ENCODE measurements at places on chromosomes 7 and 10.

GRCh38 chr10:12448729-12449391 is 99.5 kb downstream of the CAMK1D start:
- no peak for DNase-seq

GRCh38 chr7:5598769-5599371 is 175.2 kb upstream of the TNRC18 start:
- DNase-seq, result no peak

GRCh38 chr10:30357075-30357801 is 8.2 kb upstream of the MTPAP start:
- peak; percentile 78 for DNase-seq

DNA sequence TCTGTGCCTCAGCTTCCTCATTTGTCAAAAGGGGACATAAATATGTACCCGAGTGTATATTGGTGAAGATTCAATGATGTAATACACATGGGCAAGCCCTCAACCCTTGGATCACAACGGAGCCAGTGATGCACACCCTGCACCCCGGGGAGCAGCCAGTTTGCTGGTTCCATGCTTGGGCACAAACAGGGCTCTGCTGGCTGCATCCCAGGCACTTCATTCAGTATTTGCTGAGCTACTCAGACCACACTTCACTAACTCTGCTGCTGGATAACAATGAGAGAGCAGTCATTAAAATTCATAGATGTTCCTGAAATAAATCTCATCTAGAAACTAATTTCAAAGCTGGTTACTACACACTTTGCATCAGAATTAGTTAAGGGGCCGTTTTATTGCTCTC is 72.0 kb downstream of the SCRN1 start:
- no peak for DNase-seq

DNA sequence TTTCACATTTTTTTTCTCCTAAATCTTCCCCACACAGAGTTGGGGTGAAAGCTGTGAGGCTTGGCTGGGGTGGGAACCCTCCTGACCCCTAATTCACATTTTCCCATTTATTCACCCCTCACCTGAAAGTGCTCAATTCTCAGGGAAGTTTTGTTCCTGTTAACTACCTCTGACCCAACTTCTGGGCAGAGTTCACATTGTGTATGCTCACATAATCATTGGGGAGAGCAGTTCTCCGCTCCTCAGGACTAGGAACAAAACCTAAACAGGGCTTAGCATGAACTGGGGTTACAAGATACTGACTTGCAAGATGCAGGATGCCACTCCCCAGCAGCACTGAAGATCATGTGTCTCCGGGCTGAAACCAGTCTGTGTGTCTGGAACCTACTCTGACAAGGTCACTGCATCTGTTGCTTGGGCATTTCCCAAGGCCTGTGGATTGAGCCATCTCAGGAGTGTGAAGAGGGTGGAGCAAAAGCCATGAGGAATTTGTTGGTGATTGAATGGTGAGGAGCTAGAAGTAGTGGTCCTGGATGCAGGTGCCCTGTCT is 258.1 kb upstream of the IGFBP3 start:
- no peak for DNase-seq

- no peak for DNase-seq
These were observed 67.3 kb downstream of the DIP2C start for GRCh38 chr10:621981-622740.

DNA sequence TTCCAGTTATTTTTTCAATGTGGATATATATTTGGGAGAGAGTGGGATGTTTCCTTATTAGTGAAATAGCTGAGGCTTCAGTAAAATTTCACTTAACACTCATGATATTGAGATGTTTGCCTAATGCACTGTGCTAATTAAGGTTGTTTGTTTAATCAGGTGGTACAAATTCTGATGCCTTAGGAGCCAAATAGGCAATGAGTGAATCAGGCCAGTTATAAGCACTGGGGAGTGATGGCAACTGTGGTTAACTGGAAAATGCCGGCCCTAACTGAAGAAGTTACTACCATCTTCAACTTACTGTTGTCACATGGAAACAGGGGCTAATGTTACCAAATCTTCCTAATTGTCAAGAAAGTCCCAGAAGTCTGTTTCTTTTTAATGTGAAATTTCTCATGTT is 32.0 kb downstream of the VCL start:
- DNase-seq, result no peak

DNA sequence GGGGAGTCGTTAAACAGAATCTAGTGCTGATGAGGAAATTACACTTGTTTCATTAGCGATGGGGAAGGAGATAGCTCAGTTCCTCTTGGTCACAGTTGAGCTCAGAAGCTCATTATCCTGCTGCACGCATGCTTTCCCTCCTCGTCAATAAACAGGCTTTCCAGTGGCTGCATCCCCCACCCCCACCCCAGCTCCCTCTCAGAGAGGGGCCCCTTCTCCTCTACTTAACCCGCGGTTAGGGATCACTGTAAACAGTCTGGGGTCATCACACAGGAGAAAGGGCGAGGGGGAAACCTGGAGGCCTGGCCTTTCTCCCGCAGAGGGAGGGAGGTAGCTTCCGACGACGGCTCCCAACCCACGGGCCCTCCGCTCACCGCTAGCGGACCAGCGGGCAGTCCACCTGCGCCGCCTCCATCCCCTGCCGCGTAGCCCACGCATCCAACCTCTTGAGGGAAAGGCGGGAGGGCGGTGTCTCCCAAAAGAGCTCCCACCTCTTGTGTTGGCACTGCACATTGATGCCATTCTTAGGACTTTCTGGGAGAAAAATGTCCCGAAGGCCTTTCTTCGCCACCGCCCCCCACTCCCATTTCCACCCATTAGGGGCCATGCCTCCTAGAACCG is 80.8 kb downstream of the PAX2 start:
- peak; percentile 49 for DNase-seq

DNA sequence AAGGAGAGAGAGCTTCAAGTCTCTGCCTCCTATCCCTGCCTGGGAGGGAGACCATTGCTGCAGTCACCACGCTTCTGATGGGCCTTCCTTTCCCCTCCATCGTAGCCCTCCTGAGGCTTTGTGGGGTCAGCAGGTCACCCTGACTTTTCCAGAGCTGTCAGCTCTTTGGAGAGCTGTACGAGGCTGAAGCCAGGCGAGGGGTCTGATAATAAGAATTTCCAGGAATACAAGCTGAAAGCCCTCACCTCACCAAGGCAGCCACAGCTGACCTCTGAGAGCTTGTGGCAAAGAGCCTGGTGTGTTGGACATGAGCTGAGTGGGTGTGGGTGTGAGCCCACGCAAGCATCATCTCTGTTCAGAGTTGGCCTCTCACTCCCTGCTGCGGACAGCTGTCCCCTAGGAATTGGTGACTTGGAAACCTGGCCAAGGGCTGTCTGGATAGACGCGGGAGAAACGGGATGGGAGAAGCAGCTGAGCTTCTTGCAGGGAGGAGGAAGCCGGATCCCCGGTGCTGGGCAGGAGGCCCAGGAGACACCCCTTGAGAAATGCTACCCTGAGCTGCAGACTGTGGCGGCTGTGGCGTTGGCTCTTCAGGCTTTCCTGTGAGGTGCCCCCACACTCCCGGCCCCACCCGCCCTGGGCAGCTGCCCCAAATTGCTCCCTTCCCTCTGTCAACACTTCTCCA is 122.1 kb upstream of the BTBD16 start:
- no peak for DNase-seq

DNA sequence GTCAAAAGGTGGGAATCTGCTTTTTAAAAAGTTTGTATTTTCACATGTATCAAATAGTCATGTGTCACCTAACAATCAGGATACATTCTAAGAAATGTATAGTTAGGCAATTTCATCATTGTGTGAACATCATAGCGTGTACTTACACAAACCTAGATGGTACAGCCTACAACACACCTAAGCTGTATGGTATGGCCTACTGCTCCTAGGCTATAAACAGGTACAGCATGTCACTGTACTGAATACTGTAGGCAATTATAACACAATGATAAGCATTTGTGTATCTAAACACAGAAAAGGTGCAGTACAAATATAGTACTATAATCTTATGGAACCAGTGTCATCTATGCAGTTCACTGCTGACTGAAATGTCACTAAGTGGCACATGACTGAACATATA is 17.8 kb downstream of the COA1 start:
- DNase-seq, result no peak

DNA sequence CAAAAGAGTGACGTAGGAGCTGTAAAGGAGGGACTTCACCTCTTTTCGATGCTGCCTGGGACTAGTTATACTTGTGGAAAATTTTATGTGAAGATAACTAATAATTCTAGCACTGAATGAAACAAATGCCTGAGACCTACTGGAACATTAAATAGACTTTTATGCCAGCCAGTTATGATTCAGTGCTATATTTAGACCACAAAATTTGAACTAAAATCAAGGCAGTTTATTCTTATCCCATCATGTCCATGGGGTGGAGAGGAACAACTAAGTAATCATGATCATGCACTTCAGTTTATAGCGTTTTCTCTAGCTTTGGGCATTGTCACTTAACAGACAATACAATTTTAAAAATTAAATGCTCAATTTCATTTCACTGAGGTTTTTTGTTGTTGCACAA is 76.7 kb downstream of the ZEB1 start:
- DNase-seq, result no peak
